ENCODE measurements at places on chromosomes 7 and 10.

GRCh38 chr10:131882151-131882550 lies 18.7 kb upstream of the PPP2R2D start:
- DNase-seq, result no peak

DNA sequence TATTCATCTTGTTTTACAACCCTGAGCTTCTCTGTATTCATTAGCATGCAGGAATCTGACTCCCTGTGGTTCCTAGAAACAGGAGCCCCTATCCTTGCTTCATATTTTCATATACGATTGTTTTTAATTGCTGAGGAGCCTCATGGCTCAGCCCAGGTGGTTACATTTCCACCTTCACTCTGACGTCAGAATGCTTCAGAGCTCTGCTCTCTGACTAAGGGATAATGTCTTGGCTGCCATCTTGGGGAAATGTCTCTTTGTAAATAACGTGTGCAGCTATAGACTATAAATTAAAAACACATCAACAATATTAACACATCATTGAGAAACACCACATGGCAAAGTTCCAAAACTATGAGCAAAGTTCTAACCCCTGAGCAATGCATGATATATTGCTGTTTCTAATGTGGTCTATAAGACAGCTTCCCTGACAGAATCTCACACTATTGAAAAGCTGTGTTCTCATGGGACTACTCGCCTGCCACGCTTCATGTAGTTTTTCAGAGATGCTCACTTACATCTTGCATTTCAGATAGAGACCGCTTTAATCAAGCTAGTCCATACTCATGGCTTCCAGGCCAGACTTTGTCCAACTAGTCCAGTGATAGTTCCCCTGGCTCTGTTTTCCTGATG lies 227.0 kb downstream of the SORCS3 start:
- DNase-seq, result no peak

DNA sequence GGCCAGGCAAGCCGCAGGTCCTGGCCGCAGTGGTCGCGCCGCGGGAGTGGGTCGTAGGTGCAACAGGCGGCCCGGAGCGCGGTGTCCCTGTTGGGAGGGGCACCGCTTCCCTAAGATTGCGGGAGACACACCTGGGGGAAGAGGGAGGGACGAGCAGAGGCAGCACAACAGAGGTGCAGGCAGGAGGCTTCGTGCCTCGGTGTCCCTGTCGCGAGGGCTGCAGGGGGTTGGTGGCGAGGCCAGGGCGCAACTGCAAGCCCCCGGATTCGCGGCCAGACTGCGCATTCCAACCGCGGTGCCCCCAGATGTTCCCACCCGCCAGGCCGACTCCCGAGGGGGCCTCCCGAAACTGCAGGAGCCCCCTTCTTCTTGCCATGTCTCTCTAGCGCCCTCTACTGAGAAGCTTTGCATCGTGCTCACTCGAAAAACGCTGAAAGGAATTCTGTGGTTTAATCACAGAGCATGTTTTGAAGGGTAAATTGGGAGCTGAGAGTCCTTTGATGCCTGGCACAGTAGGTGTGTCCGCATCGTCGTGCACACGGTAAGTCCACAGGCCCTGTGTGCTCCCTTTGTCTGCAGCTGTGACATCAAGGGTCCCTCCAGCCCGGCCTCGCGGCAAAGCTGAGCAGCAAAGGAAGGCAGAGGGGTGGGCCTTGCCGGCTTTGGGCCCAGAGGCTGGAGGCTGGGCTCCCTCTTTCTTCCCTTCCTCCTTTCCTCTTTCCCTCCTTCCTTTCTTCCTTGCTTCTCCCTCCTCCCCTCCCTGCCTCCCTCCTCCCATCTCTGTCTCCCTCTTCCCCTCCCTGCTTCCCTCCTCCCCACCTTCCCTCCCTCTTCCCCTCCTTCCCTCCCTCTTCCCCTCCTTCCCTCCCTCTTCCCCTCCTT lies 6.2 kb upstream of the MBL2 start:
- DNase-seq, result no peak

GRCh38 chr7:16753102-16753931 lies at the start of gene TSPAN13:
TSS of gene TSPAN13 (plus strand) at chr7:16753755. CDS start at chr7:16753968, 213 bp downstream.
- DNase-seq, result no peak

DNA sequence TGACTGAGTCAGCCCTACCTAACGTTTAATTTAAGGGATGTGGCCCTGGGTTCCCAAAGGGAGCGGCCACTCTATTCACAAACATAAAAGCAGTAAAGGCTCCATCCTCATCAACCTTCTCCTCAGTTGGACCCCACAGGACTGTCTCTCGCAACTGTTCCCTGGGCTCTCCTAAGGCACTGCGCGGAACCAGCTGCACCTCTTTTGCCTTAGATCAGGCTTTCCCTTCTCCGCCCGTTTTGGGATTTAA lies 689 bp upstream of the GTPBP4 start:
- no peak for DNase-seq

DNA sequence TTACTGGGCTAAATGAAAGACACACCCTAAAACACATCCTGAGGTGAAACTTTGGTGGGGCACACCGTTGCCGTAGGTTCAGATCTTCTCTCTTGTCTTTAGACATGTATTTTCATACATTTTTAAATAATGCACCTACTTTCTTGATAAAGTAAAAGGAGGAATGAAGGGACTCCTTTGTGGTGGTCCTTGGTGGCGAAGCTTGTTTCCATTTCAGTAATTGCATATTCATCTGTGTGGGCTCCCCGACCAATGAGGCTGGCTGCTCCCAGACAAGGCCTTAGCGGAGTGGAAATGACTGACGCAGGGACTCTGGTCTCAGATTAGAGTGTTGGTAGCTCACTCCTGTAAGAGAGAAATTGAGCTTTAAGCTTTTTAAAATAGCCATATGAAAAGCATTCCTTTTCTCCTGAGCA lies 815 bp downstream of the CCSER2 start:
- no peak for DNase-seq

DNA sequence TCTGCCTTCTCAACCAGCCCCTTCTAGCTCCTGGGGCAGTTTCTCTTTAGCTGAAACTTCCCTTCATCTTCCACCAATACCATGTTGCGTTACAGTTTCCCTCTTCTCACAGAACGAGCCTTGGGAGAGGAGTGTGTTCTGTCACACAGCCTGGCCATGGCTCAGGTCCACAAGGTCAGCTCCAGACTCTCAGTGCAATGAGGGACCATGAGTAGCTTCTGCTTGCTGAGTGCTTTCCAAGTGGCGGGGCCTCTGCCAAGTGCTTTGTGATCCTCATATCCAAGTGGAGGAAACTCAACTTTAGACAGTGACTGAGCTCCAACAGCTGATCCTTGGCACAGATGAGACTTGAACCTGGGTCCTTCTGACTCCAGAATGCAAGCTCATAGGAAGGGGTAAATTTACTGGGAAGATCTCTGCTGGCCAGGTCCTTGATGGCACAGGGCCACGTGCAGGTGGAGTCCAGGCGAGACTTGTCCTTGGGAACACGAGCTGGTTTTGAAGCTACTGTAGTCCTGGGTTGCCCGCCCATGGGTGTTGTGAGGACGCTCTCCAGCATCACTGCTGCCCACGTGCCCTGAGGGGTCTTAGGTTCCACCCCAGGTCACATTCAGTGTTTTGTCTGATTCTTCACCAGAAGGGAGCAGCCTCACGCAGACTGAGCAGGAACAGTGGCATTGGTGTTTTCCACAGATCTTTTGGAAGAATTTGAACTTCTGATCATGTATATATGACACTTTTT lies 238.0 kb downstream of the EBF3 start:
- no peak for DNase-seq

- no peak for DNase-seq
Measured at GRCh38 chr10:29806350-29806788, 171.6 kb upstream of the SVIL start.

DNA sequence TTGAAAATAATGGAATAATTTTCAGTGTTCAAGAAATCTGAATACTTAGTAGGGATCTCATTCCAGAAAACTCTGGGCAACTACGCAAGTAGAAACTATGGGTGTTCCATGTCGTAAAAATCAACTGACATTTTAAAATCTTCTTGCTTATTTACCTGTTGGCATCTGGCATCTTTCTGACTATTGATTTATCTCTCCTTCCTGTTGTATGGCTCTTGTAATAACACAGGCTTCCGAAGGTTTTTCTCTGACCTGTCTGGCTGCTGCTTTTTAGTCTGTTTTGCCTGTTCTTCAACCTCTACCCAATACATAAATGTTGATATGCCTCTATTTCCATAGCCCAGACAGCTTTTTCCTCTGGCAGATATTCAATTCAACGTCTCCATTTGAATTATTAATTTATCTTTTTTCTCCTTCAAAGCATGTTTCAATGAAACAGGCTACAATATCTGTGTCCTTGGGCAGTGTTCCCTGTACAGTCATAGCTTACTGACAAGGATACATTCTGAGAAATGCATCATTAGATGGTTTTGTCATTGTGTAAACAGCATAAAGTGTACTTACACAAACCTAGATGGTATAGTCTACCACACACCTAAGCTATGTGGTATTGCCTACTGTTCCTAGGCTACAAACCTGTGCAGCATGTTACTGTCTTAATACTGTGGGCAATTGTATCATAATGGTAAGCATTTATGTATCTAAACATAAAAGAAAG lies 105.9 kb upstream of the ETV1 start:
- DNase-seq, result no peak

DNA sequence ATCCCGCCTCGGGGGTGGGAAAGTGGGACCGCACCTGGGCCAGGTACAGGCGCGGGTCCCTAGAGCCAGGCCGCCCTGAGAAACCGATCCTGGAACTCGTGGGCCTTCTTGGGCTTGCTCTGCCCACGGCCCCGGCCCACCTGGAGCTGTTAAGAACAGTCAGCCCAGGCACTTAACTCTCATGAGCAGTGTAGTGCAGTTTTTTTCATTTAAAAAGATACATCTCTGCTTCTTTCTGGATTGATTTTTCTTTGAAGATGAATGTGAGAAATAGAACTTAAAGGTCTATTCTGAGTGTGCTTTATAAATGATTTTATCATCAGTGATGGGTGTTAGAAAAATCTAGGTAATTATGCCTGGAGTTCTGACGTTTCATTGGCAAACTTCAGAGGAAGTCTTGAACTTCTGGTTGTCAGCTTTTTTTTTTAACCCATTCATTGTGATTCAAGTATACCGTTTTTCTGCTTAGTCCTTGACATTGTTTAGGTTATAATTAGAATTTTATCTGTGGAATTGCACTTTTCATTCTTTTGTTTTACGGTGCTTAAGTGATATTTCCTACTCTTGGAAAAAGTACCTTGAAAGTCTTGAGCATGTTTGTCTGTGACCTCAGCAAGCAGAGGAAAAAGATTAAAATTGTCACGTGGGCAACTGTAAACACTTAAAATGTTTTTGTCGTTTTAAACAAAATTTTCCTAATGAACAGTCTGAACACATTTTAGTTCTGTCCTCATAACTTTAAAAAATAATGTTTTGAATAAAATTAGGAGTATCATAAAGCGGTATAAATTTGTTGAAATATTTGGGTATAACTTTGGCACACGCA lies 906 bp downstream of the CDK1 start:
- no peak for DNase-seq

GRCh38 chr10:48431871-48432270 lies 125.4 kb downstream of the MAPK8 start:
- DNase-seq, result no peak

GRCh38 chr7:21965291-21965690 lies 19.6 kb upstream of the CDCA7L start:
- DNase-seq, result no peak

- DNase-seq, result no peak
Measured at GRCh38 chr10:60517805-60518204, 128.1 kb upstream of the ANK3 start.

GRCh38 chr10:48880016-48880705 lies 59.5 kb downstream of the LRRC18 start:
- no peak for DNase-seq

GRCh38 chr7:2016021-2016631 lies 216.6 kb downstream of the MAD1L1 start:
- DNase-seq, result no peak

- no peak for DNase-seq
Measured at GRCh38 chr7:8189625-8190024, 72.3 kb downstream of the ICA1 start.

- DNase-seq, result no peak
Measured at GRCh38 chr7:37181550-37181932, 267.1 kb downstream of the ELMO1 start.

GRCh38 chr10:125063256-125063925 lies 97.0 kb downstream of the CTBP2 start:
- no peak for DNase-seq

DNA sequence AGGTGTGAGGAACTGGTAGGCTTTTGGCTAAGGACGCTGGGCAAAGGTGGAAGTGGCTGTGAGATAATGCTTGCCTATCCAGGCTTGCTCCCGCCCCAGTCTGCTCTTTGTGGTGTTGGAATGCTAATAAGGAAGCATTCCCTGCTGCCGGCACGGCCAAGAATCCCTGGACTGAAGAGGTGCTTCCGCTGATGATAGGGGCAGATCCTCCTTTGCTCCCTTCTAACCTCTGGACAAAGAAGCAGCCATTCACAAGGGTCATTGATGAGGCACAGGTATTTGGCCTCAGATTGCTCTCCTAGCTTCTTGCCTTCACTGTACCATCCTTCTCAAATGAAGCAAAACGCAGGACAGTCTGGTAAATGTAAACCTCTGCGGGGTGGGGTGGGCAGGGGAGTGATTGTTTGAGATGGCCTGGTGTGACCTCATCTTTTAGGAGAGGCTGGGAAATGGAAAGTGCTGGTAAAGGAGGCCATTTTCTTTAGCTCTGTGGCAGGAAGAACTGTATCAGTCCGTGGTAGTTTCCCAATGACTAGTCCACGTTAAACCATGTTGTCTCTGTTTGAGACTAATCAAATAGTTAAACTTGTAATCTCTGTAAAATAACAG lies 1.7 kb downstream of the PGAM1 start:
- DNase-seq, result no peak

- DNase-seq, result no peak
Measured at GRCh38 chr7:20301311-20301939, 29.3 kb upstream of the ITGB8 start.

Data from T-helper 1 cell (primary cell).